Chondrocyte (in vitro differentiated cells): ENCODE measurements at places on chromosomes 2 and 18. TPM values are rescaled to one million over a fixed set of nuclear protein-coding genes. Genes with fewer than 3 reads are reported as not detected.
A peak's percentile ranks its signal among the peaks of the same experiment; 100 is the strongest.

Gene PTPRM
- 116 to 142 TPM (median 131 TPM) in 3 replicates for total RNA-seq

Gene CYRIA
- total RNA-seq = 2.0 to 2.1 TPM in 2 of 3 replicates, not detected in the other

Gene KCNK3
- 0.77 to 2.9 TPM (median 2.8 TPM) in 3 replicates for total RNA-seq

Gene CAPN14
- 0.10 to 0.39 TPM (median 0.15 TPM) in 3 replicates for total RNA-seq

Gene NAT8
- total RNA-seq = not detected in 3 replicates

Gene CFAP210
- total RNA-seq = 0.19 TPM in 1 of 3 replicates, not detected in the others

Gene ARHGAP15
- total RNA-seq = 0.36 to 0.42 TPM in 2 of 3 replicates, not detected in the other

Gene NT5C1B
- total RNA-seq = not detected in 3 replicates

Gene SMCHD1
- 27.3 to 39.8 TPM (median 31.5 TPM) in 3 replicates for total RNA-seq

Gene ATP5F1A
- 274 to 325 TPM (median 290 TPM) in 3 replicates for total RNA-seq

GRCh38 chr18:26470011-26470637 is 78.2 kb downstream of the KCTD1 start:
- DNase-seq = no peak

DNA sequence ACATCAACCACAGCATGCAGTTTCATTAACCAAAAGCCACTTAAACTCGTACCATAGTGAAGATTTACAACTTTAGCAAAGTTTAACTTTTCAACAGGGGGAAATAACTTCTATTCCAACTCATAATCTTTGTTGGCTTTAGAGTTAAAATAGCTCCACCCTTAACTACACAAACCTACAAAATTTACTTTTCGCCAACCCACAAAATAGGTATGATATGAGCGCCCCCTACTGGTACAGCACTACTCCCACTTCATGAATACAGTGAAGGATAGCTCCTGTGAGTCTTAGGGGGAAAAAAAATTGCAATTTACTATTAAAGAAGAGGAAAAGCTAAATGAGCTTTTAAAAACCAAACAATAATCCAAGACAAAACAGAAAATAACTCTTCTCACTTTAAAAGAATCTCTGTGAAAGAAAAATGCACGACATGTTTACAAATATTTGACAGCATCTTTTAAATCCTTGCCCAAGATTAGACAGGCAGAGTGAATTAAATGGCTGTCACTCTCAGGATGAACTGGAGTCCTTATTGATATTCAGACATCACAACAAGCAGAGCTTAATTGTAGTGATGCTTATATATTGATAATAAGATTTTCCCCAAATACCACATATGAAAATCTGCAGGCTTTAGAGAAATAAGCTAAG is 32.2 kb downstream of the TMEFF2 start:
- no peak for DNase-seq

GRCh38 chr2:212970132-212970531 is 181.3 kb downstream of the IKZF2 start:
- DNase-seq = no peak

- no peak for DNase-seq
Measured at GRCh38 chr2:69741229-69741574, 732 bp upstream of the ANXA4 start.

DNA sequence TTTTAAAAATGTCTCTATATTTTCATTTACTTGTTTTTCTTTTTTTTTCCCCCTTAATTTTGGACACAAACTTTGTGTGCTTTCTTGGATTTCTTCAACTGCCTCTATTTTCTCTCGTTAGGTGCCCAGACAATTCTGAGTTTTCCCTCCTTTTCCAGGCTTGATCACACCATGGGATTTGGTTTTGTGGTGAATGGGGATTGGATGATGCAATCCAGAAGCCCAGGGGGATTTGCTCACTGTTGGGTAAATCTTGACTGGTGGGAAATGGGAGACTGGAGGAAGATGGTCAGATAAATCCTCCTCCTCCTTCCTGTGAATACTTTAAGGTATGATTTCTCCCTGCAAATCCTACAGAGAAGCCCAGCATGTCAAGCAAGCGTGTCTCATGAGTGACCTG is 19.5 kb upstream of the PAX8 start:
- no peak for DNase-seq

DNA sequence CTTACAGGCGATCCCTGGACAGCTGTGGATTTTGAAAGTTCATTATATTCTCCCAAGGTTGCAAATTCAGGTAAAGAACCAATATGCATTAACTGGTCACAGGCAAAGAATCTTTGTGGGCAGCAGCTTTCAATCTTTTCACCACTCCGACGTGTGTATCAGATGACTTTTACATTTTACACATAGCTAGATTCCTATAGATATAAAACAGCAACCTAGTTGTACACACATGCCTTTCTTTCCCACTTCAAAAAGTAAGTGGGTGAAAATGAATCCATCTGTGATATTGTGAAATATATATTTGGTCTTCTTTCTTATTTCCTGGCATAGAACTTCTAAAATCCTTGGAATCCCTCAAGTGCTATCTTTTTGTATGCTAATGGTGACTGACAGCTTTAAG is 72.5 kb downstream of the SCG2 start:
- no peak for DNase-seq

GRCh38 chr2:119536211-119536610 is 8.0 kb upstream of the CFAP221 start:
- DNase-seq = no peak

DNA sequence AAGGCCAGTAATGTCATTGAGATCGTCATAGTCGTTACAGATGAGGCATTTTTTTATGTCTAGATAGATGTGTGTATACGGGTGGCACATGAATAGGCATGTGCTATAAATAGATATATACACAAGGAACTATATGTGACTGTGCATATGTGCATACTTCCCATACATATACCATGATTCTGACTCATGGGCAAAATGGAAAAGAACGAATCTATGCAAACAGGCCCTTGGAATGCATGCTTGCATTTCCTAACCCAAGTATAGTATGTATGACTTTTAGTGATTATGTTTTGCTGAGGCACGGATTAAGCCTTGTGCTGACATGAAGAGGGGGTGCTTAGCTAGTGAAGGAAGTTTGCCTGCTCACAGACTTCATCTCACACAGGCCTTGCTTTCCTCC is 111.7 kb downstream of the BCL11A start:
- DNase-seq = no peak

GRCh38 chr18:9712611-9713010 is 4.5 kb downstream of the RAB31 start:
- no peak for DNase-seq

DNA sequence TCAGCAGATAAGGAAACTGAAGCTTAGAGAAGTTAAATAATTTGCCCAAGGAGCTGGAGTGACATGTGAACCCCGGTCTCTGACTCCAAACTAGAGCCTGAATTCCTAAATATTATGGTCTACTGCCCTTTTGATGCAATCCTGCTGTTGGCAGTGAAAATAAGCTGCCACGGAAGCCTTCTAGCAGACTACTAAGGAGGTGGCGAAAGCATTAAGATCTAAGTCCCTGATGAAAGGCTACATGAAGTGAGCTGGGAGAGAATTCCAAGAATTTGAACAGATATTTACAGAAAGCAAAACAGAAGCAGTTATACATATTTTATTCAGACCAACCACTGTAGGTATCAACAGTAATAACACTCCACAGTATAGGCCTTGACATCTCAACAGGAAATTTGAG is 28.1 kb downstream of the TRMT61B start:
- no peak for DNase-seq

GRCh38 chr2:29749843-29750242 is 171.5 kb downstream of the ALK start:
- DNase-seq = no peak

DNA sequence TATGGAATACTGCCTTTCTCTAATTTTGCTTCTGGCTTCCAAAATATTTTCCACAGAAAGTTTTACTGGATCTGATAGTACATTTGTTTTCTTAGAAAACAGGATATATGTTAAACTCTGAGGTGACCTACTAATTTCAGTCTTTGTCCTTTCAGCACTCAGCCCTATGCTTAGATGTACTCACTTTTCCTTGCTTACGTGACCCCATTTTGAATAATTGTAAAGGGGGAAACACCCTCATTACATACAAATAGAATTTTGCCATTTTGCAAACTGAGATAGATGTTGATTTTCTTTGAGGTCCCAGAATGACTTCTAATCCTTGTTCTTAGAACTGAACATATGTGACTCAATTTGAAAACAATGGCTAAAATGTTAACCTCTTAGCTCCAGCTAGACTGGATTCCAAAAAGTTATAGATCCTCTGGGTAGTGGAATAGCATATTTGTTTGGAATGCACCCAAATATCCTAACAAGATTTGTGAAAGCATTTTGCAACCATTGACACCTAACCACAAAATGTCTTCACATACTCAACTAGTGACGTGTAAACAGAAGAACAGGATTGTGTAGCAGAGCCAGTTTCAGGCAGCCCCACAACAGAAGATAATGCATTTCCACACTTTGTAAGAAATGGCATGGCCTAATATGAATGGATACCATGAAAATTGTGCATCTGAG is 44.8 kb upstream of the EHBP1 start:
- DNase-seq = no peak

- DNase-seq = no peak
Measured at GRCh38 chr18:65145312-65145711, 605.5 kb upstream of the CDH7 start.

DNA sequence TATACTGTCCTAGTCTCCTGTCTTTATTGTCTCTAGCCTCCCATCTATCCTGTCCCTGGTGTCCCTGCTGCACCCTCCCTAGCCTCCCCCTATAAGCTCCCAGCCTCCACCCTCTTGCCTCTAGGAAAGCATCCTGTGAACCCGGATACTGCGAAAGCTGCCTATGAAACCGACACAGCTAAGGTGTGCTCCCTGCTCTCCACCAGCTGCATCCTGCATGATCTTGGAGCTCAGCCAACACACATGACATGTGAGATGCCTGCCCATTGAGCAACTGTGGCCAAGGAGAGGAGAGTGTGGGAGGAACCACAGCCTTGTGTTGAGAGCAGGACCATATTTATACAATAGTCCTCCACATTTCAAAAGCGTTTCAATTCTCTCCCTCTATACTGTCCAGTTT is 187.1 kb downstream of the ZBTB7C start:
- DNase-seq = no peak

DNA sequence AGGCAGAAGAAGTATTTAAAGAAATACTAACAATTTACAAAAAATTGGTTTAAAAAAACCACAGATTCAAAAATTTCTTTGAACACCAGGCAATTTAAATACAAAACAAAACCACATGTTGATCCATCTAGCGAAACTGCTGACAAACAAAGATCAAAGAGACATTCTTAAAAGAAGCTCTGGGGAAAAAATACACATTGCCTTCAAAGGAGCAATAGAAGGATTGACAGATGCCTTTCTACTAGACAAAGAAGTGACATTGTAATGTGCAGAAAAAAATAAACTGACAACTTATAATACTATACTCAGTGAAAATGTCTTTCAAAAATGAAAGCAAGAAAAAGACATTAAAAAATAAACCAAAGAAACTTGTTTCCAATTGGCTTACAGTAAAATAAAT is 12.6 kb upstream of the EIF2AK3 start:
- no peak for DNase-seq

DNA sequence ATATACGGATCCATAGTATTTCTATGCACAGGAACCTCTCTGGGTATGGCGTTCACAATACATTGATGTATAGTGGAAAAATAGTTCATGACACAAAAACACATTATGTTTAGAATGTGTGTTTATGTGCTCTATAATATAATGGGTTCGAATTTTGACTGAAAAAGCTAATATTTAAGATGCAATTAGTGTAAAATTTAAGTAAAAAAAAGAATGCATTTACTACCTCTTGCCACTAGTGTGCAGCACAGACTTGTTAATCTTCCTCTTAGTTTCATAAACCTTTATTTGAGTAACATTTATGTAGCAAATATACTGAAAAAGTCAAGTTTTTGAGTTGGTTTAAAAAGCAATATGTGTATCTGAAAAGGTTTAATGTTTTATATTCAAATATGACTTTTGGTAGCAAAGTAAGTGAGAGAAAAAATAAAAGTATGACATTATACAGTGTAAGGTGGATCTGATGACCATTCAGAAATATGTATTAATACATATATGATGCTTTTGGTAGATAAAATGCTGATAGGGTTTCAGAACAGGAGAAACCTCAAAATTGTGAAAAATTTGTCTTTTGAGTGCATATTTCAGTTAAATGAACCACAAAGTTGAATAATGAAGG is 49.4 kb downstream of the CCDC102B start:
- DNase-seq = no peak

- no peak for DNase-seq
Measured at GRCh38 chr2:152319822-152320570, 15.0 kb upstream of the FMNL2 start.

- no peak for DNase-seq
Measured at GRCh38 chr18:21914739-21915319, 174.2 kb downstream of the MIB1 start.

GRCh38 chr2:35788543-35788942 is 567.0 kb upstream of the CRIM1 start:
- peak; percentile 54 for DNase-seq

DNA sequence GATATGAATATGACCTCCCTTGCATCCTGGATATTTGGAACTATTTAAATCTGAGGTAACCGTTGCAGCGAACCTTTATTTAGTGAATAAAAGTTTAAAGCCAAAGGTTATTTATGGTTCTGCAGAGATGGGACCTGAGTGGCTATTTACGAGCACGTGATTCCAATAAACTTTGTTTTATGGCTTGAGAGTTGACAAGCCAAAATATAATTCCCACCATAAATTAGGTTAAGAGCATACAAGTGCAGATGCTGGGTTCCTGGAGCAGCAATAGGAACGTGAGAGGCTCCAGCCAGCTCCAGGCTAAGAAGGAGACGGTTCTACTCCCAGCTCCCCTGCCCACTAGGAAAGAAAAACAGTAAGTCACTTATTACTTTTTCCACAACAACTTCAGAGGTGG is 5.2 kb upstream of the HOXD4 start:
- no peak for DNase-seq

DNA sequence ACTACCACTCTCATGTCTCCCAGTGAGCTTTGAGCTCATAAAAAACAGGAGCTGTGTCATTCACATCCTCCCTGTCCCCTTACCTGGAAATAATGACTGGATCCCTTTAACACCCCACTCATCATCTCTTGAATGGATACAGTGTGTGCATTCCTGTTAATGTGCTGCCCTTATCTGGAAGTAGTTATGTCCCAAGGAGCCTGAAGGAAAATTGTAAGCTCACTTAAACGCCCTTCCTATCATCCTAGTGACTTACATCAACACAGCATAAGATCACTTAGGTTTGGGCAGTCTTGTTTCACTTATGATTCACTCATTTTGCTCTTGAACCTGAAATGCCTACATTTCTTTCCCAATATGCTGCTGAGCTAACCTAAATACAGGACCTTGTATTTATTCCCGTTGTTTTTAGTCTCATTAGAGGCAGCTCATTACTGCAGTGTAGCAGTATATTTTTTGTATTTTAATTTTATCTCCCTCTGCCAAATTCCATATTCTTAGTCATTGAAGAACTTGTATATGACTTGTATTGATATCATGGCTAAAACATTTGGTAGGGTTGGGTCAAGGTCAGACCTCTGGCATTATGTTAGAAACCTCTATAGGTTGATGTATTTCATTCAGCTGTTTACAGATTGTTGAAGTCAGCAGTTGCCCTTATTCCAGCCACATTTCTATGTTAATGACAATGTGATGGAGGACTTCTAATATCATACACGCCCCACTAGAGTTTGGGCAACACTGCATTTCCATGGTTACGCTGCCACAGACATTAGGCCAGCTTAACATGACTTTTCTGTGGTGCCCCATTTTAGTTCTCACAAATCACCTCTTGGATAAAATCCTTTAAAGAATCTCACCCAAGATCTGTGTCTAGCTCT is 72.9 kb downstream of the PKP4 start:
- no peak for DNase-seq

- no peak for DNase-seq
Measured at GRCh38 chr2:10629819-10630532, 59.8 kb downstream of the NOL10 start.
